ENCODE measurements at places on chromosomes 1 and 21. TPM values are rescaled to one million over a fixed set of nuclear protein-coding genes. Genes with fewer than 3 reads are reported as not detected.

GRCh38 chr21:38614558-38614957, 116.3 kb upstream of the ERG start:
- DNase-seq = no peak

Gene SYDE2
- polyA plus RNA-seq = 1.1 TPM

- no peak for DNase-seq
Measured at GRCh38 chr1:243351337-243351736, 95.5 kb downstream of the SDCCAG8 start.

DNA sequence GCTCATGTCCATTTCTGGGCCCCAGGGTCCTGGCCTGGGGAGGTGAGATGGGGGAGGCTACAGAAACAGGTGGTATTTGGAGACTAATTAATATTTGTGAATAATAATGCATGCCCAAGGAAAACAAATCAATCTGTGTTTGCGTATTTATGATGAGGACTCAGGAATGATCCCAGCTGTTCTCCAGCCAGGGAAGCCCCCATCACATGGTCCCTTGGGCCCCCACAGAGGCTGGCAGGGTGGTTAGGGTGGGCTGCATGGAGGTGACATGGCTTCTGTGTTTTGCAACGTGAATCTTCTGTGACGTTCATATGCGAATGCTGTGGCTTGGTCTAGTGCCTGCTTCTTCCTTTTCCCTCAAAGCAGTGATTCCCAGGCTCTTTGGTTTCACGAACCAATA, 10.5 kb downstream of the PTPRF start:
- DNase-seq = no peak

GRCh38 chr1:7022058-7022457, 236.8 kb downstream of the CAMTA1 start:
- no peak for DNase-seq

DNA sequence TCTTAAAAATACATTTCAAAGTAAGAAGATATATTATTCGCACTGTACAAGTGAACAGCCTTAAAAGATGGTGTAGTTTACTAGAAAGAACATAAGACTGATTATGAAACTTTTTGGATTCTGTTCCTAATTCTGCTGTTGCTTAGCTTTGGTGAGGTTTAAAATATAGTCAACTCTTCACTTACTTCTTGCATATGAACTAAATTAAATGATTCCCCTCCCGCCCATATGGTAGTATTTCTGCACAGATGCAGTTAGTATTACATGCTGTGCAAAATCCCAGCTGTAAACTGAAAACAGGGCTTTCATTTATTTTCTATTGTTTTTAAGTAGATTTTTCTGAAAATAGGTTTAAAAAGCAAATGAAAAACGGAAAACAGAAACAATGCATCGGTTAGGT, 345.4 kb upstream of the NCAM2 start:
- no peak for DNase-seq

- DNase-seq = no peak
Measured at GRCh38 chr21:31279986-31280385, 64.1 kb downstream of the TIAM1 start.

GRCh38 chr1:91831132-91831930, 54.6 kb downstream of the TGFBR3 start:
- DNase-seq = no peak

Gene ZNF644
- polyA plus RNA-seq = 26.4 TPM

Gene DNALI1
- polyA plus RNA-seq = 1.9 TPM

DNA sequence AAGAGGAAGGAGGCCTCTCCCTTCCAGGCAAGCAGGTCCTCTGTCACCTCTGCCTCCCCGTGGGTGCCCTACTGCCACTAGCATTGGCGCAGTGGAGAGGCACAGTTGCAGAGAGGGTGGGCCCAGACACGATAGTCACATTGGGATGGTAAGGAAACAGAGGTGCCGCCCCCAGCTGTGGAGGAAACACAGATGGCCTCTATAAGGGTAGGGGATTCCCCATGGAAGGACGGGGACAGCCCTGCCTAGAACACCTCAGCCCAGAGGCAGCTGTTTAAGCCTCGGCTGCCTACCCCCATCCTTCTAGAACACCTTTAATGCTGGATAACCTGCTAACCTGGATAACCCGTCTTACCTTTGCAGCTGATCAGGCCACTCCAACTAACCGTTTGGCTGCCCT, 65.7 kb upstream of the CNTN2 start:
- DNase-seq = no peak

DNA sequence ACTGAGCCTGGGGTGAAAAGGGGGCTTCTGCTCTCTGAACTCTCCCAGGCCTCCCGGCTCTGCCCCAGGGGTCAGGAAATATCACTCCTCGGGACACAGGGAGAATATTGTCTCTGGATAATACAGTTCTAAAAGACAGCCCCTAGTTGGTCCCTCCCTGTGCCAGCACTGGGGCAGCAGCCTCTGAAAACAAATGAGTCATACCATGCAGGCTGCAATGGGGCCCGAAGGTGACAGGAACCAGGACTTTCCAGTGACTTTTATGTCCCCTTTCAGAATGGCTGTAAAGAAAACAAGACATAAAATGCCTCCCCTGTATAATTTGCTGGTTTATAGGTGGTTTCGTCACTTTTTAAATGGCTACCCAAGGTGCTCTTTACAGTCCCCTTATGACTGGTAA, 360.0 kb downstream of the NPHP4 start:
- DNase-seq = no peak

Data from heart right ventricle (tissue), 16 donors.